ENCODE measurements at places on chromosomes 1 and 21. TPM values are rescaled to one million over a fixed set of nuclear protein-coding genes. Genes with fewer than 3 reads are reported as not detected.

EXO1 gene
- 1.3 TPM for total RNA-seq

CLDN14 gene
- total RNA-seq, result 0.27 TPM

DNA sequence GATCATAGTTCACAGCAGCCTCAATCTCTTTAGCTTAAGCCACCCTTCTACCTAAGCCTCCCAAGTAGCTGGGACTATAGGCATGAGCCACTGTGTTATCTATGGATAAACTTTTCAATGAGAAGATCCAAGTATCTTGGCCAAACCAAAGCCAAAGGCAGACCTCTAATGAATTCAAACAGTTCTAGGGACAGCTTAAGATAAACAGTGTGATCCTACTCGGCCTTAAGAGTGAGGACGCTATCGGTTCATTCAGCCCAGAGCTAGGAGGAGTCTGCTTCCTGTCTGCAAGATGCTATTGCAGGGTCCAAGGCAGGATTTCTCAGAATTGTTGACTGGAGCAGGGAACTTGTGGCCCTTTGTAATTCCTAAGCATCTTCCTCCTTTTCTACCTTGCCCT is 368.7 kb downstream of the ST6GALNAC3 start:
- no peak for DNase-seq

GRCh38 chr21:32698971-32699693 is 28.7 kb downstream of the SYNJ1 start:
- DNase-seq, result no peak

GRCh38 chr1:236413688-236414087 is 19.6 kb downstream of the EDARADD start:
- DNase-seq, result no peak

DNA sequence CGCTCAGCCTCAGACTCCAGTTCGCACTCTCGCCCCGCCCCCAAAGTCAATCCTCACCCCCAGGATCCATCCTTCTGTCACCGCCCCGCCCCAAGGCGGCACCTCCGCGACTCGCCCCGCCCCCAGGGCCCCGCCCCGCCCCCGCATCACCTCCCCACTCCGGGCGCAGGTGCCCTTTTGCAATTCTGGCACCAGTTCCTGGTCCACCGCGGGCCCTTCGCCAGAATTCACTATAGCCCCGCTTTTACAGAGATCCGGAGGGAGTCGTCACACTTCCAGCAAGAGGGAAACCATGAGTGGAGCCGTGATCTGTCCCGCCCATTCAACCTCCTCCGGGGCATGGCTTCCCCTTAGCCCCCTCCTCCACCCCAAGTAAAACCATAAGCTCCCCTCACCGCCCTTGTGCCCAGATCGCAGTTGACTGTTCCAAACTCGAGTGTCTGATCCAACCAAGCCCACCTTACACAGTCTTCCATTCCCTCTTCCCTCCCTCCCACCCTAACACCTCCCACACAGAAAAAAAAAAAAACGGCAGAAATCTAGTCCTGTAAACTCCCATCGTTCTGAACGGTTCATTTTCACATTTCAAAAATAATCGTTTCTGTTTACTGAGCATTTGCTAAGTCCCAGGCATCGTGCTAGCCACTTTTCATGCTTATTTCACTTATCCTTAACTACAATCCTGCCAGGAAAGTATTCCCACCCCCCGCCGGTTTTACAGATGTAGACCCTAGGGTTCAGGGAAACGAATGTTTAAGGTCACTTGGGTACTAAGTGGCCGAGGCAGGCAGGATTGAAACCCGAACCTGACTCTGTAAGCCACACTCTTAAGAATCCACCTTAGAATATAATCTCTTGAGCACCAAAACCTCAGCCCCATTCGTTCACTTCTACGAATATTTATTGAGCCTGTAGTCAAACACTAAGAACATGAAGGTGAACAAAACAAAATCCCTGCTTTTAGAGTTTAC is 1.3 kb upstream of the DNAJC16 start:
- no peak for DNase-seq

- DNase-seq, result no peak
Observed at GRCh38 chr1:159000070-159000409, 9.7 kb upstream of the IFI16 start.

- peak; percentile 85 for DNase-seq
Observed at GRCh38 chr1:26700711-26701110, 4.9 kb downstream of the ARID1A start.

- DNase-seq, result no peak
Observed at GRCh38 chr1:9848022-9848421, 24.3 kb upstream of the CLSTN1 start.

DNA sequence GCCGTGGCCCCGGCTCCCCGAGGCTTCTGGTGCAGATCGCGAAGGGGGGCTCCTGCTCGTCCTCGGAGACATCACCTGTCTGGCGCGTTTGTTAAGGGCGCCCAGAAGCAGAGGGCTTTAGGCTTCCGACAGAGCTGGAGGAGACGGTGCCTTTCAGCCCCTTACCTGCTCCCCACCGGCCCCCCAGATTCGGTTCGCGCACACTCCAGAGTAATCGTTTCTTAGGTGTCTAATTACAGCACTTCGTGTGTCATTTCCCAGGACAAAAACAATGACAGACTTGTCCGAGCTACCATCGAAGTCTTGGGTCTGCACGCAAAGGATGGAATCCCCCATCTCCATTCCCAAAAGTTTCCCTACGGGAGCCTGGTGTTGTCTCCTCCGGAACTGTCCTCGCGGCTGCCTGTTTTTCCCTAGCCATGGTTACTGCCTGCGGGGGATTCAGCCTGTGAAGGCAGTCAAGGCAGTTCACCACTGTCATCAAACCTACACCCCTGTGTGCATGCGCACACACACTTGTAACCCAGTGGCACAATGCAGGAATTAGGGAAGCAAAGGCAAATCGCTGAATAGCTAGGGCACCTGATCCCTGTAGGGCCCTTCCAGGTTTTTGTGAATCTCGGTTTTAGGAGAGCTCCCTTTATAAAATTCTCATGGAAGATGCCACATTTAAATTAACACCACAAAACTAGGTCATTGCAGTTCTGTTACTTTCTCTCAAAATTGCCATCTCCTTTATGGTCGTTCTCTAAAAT is 738 bp upstream of the CDC42BPA start:
- DNase-seq, result peak; percentile 60

DNA sequence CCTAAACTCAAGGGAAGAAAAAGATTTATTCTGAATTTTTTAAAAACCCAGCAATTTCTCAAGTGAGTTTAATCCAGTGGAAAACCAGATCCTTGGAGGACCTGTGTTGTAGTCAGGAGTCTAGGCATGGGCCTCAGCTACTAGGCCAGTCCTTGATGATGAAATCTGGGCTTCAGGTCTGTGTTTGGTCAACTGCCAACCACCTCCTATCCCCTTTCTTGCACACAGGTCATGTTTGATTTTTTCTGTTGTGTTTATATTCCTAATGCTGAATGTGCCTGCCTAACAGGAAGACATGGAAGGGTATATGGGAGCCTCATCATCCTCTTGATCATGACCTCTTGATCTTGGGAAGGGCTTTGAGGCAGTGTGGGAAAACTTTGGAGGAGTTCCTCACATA is 38.2 kb upstream of the SLC19A2 start:
- DNase-seq, result no peak

- DNase-seq, result no peak
Observed at GRCh38 chr1:183676586-183677189, 23.6 kb upstream of the APOBEC4 start.
